ENCODE measurements at places on chromosomes 3 and 15. TPM values are rescaled to one million over a fixed set of nuclear protein-coding genes. Genes with fewer than 3 reads are reported as not detected.

- no peak for DNase-seq
Observed at GRCh38 chr3:9841015-9841414, 2.8 kb downstream of the RPUSD3 start.

GRCh38 chr3:132804498-132804897 is 82.3 kb upstream of the NPHP3 start:
- no peak for DNase-seq

- DNase-seq: no peak
Observed at GRCh38 chr15:73931441-73931840, 5.2 kb downstream of the LOXL1 start.

DNA sequence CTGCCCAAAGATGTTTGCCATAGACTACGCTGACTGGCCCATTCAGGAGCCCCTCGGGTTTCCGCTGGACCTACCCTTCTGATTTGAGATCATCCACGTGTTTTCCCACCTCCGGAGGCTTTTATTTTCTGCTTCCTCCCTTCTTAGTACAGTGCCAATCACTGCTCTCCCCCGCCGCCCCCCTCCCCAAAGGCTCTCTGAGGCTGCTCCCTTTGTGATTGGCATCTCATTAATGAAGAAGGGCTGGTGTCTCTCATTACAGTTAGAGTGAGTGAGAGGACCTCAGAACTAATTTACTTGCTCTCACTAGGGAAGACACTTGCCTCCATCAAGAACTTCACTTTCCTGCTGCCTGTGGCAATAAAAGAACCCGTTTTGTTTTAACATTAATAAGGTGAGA is 284.7 kb upstream of the ICE2 start:
- no peak for DNase-seq

DNA sequence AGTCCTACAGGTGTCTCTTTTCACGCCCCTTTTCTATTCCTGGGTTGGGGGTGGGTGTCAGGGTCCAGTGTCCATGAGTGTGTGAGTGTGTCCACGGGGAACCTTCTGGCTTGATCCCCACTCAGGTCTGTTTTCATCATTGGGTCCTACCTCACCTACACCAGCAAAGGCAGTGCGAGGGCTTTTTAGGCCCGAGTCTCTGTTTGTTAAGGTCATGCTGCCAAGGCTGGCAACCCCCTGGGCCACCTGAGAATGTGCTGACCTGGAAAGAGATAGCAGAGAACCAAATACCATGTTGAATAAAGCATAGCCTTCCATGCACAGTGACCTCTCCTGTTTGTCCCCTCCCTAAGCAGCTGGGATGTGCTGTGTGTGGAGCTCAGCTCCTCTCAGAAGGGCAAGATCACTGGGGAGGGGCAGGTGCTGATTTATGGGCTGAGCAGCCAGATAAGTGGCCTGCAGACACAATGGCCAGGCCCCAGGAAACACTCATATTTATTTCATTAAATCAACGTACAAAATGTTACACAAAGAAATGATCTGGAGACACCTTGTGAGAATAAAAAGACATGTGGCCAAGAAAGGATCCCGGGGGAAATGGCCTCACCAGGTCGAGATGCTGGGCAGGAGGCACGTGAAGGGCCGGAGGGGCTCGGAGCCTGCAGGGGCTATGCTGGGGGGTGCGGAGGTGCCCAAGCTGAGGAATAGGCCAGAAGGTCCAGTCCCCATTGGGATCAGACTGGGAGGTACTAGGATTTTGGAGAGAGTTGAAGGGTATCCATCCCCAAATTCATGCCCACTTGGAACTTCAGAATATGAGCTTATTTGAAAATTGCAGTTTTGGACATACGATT is 36.1 kb downstream of the RAB6B start:
- no peak for DNase-seq

DNA sequence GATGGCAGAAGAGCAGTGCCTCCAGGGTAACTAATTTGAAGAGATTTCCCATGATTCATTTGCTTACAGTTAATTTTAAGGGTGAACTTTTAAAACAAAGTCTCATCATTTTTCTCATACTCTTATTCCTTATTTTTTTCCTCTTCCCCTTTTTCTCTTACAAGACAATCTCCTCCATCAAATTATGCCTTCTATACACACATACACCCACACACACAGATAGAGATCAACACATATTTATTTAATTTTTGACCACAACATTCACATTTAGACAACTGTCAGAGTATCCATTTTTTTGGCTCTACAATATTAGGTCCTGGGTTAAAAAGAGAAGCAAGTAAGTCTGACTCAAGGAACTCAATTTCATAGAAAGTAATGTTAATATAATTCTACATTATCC is 37.6 kb downstream of the AAGAB start:
- DNase-seq: no peak

DNA sequence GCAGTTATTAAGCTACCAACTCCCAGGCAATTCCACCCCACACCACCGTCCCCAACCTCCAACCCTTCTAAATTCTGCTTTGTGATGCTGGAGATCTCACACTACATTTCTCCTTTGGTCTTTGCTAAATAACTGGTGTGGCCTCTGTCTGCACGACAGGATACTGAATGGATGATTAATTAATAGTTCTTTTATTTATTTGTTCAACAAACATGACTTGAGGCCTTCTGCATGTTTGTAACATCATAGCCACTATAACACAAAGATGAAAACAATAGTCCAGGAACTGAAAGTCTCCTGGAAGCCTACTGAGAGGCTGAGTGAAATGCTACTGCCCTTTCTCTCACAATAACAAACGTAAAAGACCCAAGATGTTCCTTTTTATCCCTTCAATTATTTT is 609.5 kb upstream of the UBE2E2 start:
- DNase-seq: no peak

- DNase-seq: no peak
Observed at GRCh38 chr3:76131396-76132153, 346.2 kb upstream of the ZNF717 start.

- DNase-seq: no peak
Observed at GRCh38 chr3:90091549-90091948, 984.1 kb downstream of the EPHA3 start.

- DNase-seq: no peak
Observed at GRCh38 chr3:129539206-129539605, 3.8 kb upstream of the H1-8 start.

DNA sequence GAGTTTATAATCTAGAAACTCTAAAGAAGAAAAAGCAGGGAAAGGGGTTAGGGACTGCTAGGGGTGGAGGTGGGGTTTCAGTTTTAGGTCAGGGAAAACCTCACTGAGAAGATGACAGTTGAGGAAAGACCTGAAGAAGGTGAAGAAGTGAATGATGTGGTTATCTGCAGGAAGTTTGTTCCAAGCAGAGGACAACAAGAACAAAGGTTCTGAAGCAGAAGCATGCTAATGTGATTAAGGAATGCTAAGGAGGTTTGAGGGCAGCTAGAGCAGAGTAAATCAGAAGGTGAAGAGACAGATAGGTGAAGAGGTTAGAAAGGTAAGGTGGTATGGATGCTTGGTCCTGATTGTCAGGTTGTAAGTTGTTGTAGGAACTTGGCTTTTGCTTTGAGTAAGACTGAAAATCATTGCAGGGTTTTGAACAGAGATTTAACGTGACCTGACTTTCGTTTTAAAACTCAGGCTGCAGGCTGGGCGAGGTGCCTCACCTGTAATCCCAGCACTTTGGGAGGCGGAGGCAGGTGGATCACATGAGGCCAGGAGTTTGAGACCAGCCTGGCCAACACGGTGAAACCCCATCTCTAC is 8.6 kb downstream of the OXSR1 start:
- no peak for DNase-seq

DNA sequence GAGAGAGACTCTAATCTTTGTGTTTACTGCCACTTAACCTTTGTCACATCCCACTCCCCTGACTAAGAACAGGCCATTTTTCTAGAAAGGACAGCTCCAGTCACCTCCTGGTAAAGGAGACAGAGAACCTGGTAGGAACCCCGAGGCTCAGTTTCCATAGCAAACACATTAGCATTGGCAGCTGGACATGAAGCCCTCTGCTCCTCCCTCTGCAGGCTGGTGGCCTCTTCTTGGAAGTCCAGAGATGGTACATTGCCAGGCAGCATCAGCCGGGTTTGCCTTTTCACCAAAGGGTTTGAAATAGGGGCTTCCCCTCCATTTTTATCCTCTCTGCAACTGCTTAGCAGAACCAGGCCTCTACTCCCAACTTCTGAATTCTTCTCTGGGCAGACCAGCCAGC is 213.4 kb upstream of the SEMA6D start:
- no peak for DNase-seq

DNA sequence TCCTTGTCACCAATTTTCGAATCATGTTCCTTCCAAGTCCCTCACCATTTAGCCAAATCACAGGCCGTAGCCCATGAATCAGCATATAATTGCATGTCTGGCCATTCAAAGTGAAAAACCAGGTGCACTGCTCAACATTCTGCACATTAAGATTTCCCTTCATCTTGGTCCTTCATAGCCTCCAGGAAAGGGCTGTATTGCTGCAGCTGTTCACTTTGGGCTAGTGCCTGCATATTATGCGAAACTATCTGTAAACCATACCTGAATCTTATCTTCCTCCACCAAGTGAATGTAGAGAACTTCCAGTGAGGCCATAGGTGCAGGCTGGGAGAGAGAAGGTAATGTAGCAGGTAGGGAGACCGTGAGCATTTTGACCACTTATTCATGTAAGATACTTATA is 18.3 kb downstream of the CGGBP1 start:
- DNase-seq: no peak

DNA sequence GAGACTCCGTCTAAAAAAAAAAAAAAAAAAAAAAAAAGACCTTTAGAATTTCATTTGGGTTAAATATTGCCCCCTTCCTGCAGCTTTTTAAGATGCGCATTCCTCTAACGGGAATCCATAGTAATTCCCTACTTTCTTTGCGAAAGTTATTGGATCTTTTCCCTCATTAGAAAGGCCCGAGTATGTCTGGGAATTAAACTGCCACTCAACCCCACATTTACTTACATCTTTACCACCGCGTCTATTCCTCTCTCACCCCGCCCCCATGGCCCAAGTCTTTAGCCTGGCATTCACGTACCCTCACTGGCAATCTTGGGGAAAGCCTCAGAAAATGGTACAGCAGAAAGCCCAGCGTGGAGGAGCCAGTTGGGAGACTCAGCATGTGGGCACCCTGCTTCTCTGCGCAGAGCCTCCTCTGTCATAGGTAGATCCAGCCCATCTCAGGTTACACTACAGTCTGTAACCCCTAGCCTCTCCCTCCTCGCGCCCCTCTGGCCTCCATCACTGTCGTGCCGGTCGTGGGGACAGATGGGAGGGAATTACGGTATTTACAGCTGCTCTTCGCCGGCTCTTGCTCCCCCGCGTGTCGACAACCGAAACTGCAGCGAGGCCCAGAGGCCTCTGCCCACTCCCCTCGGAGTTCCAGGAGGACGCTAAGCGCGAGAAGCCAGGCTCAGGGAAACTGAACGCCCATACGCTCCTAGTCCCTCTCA is 6.4 kb upstream of the ANKDD1A start:
- peak; percentile 85 for DNase-seq

DNA sequence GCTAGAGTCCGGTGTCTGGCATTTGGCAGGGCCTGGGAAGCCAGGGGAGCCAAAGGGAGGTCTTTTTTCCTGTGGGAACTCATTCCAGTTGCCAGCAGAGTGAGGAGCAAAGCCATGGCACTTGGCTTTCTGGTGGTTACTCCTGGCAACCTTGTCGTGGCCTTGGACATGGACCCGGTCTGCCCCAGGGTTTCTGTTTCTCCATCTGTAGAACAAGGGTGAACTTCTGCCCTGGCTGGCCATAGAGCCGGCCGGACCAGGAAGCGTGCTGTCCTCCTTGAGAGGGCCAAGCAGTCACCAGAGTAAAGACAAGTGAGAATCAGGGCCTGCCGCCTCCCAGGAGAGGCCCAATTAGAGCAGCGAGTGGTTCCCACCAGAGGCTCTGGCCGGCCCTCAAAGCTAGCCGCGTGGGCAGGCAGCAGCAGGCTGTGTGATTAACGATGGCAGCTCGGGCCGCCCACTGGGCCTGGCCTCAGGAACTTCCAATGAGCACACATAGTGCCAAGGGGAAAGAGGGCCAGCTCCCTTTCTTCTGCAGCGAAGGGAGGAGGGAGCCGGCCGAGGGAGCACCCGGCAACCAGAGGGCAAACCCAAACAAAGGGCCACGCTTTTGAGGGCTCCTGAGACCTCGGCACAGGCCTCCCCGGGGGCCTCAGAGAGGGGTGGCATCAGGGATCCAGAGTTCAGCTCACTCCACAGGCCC is 29.1 kb upstream of the ELP6 start:
- DNase-seq: no peak

GRCh38 chr15:100261302-100262240 is 80.2 kb downstream of the ADAMTS17 start:
- no peak for DNase-seq

- DNase-seq: no peak
Observed at GRCh38 chr3:8307545-8308110, 194.0 kb upstream of the LMCD1 start.

GRCh38 chr3:39752019-39752637 is 57.3 kb upstream of the MYRIP start:
- no peak for DNase-seq

- no peak for DNase-seq
Observed at GRCh38 chr3:5332270-5332956, 144.9 kb downstream of the EDEM1 start.

The B4GALT4 gene
- 16.3 TPM for total RNA-seq

The STRC gene
- total RNA-seq: 2.6 TPM

The EFHB gene
- 0.17 TPM for total RNA-seq

The COX5A gene
- total RNA-seq: 222 TPM

The DCLK3 gene
- total RNA-seq: not detected

The ENTPD3 gene
- not detected for total RNA-seq

The APOD gene
- not detected for total RNA-seq

The SPESP1 gene
- 0.57 TPM for total RNA-seq

The COL8A1 gene
- total RNA-seq: not detected

The CHDH gene
- 0.11 TPM for total RNA-seq

The GOLGA8N gene
- 44.6 TPM for total RNA-seq

The TGM4 gene
- total RNA-seq: not detected
